NCI-H748 treated with DMSO at 0.1 percent for 48 hours (cell line): ENCODE measurements at places on chromosomes 6 and 20.

DNA sequence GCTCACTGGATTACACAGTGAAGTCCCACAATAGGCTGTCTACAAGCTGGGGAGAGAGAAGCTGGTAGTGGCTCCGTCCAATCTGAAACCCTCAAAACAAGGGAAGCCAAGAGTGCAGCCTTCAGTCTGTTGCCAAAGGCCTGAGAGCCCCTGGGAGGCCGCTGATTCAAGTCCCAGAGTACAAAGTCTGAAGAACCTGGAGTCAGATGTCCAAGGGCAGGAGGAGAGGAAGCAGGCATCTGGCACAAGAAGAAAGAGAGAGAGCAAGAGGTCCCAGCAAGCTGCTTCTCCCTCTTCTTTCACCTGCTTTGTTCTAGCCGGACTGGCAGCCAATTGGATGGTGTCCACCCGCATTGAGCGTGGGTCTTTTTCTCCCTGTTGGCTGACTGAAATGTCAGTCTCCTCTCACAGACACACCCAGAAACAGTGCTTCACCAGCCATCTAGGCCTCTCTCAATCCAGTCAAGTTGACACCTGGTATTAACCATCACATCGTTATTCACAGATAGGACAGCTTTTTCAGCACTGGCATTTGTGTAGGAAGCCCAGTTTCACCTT is 51.2 kb downstream of the CRYBG1 start:
- no peak for DNase-seq

DNA sequence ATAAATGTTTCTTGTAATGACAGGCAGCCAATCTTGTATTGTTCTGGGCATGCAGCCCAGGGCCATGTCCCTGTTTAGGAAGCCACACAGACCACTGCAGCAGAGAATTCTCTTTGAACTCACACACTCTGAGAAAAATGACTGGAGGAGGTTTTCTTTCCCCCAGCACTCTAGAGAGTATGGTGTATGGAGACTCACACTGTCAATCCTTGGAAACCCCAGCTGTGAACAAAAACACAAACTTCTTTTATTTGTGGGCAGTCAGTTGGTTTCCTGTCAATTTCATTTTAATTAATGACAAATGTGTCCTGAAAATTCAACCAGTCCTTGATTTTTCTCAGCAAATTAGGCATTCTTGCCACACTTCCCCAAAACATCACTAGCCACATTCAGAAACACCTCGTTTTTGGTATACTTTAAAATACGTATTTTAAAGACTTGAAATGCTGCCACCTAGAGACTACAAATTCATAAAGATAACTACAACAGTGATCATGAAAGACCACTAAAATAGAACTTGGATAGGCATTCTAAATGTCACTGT is 52.9 kb upstream of the UFL1 start:
- DNase-seq: peak; percentile 15

- DNase-seq: no peak
Observed at GRCh38 chr20:14441201-14441600, 103.8 kb upstream of the FLRT3 start.

DNA sequence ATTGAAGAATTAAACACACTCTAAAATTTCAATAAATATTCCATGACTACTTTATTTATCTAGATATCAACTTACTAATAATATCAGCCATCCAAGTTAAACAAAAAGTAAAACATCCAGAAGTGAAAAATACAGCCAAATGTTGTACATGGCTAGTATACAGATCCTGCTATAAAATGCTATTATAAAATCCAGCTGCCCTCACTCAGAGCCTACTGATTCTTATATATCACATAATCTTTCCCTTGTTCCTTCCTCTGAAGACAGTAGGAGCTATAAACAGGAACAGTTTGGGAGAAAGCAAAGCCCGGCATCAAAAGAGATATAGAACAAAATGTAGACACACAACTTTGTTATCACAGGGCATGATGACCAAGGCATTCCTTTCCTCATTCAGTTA is 212.9 kb downstream of the PLCB4 start:
- DNase-seq: no peak

DNA sequence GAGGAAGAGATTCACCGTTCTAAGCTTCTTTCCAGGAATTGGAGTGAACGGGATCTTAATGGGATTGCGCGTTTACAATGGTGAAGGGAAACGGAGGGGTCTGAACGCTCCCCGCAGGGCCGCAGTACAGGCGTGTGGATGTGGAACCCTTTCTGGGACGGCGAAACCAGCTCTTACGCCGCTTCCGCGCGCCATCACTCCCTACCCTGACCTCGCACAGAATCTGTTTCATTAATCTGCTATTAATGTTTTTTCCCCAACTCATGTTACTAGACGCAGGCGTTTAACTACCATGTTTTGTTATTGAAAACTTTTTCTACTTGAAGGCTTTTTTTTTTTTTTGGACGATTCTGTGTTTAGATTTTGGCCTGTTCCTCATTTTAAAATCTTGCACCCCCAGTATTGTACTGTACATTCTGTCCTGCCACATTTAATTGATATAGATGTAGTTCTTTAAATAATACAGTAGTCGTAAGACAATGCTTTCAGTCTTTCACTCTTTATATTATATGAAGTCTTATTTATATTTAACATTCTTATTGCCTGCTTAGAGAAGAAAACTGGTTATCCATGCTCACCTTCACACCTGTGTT is 696 bp upstream of the SUPT3H start:
- DNase-seq: peak; percentile 85
